Jurkat, Clone E6-1 (cell line): ENCODE measurements at places on chromosomes 6 and 20.
A peak's percentile ranks its signal among the peaks of the same experiment; 100 is the strongest.

GRCh38 chr20:5810800-5811422 is 60.7 kb downstream of the SHLD1 start:
- no peak for DNase-seq

GRCh38 chr20:16100111-16100510 is 473.1 kb downstream of the KIF16B start:
- no peak for DNase-seq

DNA sequence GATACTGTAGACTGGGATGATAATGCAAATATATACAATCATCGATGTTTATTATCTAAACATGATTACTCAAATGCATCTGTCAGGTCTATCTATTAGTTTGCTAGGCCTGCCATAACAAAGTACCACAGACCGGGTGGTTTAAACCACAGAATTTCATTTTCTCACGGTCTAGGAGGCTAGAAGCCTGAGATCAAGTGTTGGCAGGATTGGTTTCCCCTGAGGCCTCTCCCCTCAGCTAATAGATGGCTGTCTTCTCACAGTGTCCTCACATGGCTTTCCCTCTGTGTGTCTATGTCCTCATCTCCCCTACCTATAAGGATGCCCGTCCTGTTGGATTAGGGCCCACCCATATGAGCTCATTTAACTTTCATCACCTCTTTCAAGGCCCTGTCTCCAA is 512.6 kb upstream of the SLC35B3 start:
- no peak for DNase-seq

GRCh38 chr20:11544029-11544678 is 373.5 kb upstream of the BTBD3 start:
- DNase-seq: peak; percentile 53

DNA sequence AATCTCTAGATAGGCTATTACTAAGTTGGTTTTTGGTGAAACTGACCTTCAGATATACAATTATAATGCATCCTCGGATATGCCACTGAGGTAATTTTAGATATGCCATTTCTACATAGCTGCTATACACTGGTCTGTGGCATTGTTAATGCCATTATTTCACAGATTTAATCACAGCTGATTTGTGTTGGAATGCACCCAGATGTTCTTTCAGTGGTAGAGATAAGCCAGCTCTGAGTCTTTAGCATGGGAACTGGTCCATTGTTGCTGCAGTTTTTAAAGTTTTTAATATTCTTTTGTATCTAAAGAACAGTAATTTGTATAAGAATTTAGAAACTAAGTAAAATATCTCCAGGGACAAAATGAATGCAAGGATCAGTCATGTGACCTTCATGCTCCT is 6.8 kb downstream of the TMX4 start:
- DNase-seq: no peak

DNA sequence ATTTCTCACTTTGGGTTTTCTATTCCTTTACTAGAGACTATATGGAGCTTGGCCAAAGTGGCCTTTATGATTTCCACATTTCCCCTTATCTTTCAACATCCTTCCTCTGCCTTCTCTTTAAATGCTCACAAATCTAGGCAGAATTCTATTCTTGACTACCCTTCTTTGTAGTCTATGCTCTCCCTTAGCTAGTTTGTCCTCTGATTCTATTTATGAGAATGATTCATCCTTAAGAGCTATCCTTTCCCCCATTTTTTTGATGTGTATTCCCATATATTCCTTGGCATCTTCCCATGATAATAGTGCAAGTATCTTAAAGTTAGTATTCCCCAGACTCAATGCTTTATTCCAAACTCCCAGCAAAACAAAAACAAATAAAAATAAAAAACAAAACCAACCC is 53.1 kb downstream of the IL20RA start:
- no peak for DNase-seq

DNA sequence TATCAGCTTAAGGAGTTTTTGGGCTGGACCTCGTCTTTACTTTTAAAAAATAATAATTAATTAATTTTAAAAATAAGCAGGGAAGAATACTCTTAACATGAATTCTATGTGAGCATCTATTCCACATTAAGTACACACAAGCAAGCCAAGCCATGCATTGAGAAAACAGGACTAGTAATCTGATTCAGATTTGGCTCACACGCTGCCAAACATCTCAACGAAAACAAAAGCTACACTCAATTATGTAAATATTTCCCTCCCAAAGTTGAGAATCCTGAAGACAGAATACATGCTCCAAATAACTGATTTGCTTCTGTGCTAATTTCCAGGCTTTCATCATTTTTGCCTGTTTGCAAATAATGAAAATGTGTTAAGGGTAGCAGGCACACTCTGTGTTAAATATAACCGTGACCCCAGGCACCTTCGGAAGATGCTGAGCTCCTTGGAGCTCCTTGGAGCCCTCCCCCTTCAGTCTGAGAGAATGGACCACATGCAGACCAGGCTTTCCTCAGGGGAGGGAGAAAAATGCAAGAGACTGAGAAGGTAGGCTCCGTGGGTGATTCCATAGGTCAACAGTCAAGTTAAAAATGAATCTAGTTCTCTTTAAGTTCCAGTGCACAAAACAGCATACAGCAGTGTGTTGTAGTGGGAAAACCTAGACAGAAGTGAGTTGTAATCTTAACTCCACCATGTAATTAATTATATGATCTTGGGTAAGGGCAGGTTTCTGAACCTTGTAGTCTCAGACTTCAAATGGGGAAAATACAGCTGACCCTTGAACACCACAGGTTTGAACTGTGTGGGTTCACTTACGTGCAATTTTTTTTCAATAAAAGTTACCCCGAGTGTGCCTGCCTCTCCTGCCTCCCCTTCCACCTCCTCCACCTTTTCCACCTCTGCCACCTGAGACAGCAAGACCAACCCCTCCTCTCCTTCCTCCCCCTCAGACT is 161.3 kb upstream of the RREB1 start:
- DNase-seq: no peak

- no peak for DNase-seq
These were observed 24.3 kb downstream of the EDEM2 start for GRCh38 chr20:35122756-35123405.

DNA sequence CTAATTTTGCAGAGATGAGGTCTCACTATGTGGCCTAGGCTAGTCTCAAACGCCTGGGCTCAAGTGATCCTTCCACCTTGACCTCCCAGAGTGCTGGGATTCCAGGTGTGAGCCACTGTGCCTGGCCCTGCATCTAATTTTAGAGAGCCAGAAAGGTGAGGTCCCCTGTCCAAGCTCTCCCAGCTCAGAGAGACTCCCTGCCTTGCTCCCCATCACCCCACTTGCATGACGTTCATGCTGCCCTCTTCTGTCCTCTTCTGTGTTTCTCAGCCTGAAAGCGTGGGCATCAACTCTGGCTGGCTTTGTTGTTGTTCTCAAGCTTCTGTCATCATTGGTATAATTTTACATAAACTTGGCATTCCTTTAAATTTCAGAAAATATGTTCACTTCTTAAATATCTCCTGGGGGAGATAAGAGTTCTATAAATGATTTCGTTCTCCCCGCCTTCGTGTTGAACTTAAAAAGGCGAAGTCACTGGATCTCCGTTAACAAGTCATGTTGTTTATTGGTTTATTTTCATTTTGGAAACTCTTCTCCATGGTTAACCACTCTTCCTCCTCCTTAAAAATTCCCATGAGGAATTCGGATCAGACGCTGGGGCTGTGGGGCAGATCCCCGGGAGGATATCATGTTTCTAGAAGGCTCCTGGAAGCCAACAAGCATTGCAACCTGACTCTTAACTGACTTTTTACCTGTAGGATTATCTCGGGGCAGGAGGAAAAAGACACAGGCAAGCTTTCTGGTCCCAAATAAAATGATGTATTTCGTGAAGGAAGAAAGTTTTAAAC is 13.2 kb upstream of the PARD6B start:
- no peak for DNase-seq

DNA sequence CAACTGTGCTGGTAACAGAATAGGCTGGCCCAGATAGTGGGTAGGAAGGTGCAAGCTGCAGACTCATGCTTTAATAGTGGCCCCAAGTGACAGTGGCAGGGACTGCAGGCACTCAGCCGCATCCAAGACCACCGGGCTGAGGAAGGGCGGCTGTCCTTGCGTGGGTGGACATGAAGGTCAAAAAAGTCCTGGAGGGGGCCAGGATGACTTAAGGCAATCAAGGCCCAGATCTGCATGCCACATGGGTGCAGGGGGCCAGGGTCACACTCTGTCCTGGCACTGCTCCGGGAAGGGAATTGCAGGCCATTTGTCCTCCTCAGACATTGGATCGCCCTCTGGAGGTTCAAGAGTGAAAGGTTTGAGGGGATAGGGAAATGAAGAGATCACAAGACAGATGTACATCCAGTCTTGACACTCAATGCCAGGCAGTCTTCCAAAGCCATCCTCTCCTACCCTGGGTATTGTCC is 10.4 kb upstream of the VNN2 start:
- DNase-seq: peak; percentile 4

DNA sequence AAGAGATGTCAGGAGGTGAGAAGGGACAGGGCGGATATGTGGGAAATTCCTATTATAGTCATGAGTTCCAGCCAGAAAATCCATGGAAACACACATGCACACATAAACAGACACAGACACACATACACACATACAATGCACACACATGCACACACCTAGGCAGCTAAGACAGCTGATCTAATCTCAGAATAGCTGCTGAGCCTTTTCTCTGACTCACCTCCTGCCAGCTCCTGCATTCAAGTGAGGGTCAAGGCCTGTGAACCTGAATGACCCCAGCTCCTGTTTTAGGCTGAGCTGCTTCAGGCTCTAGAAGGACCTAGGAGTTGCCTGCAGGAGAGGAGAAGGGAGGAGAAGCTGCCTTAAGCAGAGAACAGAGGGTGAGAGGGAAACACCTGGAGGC is 21.6 kb upstream of the RAET1L start:
- no peak for DNase-seq

- DNase-seq: no peak
These were observed 6.4 kb downstream of the TPMT start for GRCh38 chr6:18148304-18149025.

GRCh38 chr6:135493218-135493961 is 4.2 kb downstream of the AHI1 start:
- DNase-seq: no peak

GRCh38 chr20:49768204-49769047 is 44.2 kb upstream of the SLC9A8 start:
- DNase-seq: peak; percentile 94

DNA sequence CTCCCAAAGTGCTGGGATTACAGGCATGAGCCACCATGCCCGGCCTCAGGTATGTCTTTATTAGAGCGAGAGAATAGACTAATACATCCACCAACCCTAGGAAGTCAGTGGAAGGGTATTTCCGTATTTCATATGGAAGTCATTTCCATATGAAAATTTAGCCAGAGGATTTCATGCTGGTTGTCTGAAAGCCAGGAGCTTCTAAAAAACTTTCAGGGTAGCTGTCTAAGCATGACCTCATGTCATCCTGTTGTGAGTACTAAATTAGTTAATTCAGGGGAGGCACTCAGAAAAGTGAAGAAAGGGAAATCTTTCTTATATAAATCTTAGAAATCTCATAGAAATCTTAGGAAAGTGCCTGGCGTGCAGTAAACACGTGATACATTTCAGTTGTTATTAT is 16.5 kb downstream of the SLC52A3 start:
- no peak for DNase-seq

- DNase-seq: no peak
These were observed 25.2 kb downstream of the DLL1 start for GRCh38 chr6:170265655-170266054.

GRCh38 chr20:3890398-3890751 is 1.2 kb downstream of the PANK2 start:
- DNase-seq: no peak

GRCh38 chr6:152636021-152636608 is 1.0 kb downstream of the SYNE1 start:
- DNase-seq: no peak

DNA sequence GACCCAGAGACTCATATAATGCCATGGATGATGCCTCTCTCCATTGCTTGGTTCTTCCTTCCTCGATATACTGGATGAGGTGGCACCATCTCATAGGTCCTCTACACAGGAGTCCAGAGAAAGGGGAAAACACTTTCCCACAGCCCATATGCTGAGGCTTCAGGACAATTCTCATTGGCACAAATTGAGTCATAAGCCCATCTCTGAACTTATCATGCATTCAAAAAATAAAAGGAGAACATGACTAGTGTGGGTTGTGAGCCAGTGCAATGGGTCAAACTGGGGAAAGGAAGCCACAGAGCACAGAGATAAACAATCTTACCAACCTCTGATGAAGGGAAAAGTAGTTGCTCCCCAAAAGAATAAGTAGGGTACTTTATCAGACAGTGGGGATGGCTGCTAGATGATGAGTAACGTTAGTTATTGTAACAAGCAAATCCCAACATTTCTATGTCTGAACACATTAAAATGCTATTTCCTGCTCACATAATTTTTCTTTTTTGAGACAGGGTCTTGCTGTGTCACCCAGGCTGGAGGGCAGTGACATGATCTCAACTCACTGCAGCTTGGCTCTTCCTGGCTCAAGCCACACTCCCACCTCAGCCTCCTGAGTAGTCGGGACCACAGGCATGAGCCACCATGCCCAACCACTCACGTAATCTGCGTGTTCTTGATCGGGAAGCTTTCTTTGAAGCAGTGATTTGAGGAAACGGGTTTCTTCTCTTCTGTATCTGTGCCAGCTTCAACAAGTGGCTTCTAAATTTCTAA is 27.0 kb downstream of the SOD2 start:
- DNase-seq: no peak

GRCh38 chr6:154457046-154457713 is 53.3 kb downstream of the CNKSR3 start:
- DNase-seq: no peak

DNA sequence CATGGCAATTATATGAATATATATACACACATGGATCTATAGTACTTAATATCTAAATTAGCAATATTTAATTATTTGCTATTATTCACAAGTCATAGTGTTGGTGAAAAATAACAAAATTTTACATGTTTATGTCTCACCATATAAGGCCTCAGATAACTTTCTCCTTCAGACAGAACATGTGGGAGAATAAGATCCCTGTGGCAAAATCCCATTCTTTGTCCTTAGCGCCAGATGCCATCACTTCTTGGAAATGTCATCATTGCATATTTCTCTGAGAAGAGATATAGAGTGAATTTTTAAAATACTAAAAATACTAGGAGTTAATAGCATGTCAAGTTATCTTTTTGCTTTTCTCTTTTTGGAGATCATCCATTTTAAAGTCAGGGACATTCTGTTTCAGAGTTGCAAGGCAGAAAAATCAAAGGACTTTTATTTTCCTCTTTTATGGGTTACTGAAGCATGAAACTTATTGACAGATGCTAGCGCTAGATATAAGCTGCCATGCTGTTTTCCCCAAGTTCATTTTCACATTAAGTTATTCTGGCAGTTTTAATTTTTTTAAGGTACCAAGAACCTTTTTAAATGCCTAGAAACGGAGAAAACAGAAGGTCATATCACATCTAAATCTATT is 30.4 kb upstream of the STXBP5 start:
- DNase-seq: no peak

- peak; percentile 69 for DNase-seq
These were observed 3.2 kb upstream of the HLA-DMB start for GRCh38 chr6:32943864-32944649.

- DNase-seq: no peak
These were observed 5.7 kb upstream of the SASH1 start for GRCh38 chr6:148336901-148337300.

DNA sequence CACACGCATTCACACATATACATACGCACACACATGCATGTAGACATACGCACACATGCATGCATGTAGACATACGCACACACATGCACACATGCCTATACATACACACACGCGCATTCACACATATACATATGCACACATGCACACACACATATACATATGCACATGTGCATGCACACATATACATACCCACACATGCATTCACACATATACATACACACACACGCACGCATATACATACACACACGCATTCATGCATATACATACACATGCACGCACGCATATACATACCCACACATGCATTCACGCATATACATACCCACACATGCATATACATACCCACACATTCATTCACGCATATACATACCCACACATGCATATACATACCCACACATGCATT is 80.5 kb downstream of the WDR27 start:
- no peak for DNase-seq
